IPS-NIHi11 (cell line): ENCODE measurements at places on chromosomes 12 and 14.
A peak's percentile ranks its signal among the peaks of the same experiment; 100 is the strongest.

- no peak for DNase-seq
Observed at GRCh38 chr12:121921066-121921465, 2.7 kb downstream of the CFAP251 start.

DNA sequence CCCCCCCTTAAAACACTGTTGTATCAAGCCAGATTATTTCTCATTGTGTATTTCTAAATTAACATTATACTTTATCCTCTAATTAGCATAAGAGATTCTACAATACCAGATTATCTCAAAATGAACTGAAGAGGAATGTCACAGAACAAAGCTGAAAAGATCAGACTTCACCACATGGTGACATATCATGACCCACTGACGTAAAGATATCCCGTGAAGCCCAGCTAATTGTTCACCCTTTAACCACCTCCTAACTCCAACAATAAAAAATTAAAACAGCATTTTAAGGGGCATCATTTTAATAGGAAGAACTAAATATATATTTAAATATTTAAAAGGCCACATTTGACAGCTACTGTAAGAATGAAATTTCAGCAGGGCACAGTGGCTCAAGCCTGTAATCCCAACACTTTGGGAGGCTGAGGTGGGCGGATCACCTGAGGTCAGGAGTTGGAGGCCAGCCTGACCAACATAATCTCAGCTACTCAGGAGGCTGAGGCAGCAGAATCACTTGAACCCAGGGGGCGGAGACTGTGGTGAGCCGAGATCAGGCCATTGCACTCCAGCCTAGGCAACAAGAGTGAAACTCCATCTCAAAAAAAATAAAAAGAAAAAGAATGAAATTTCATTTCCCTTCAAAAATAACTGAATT, 29.0 kb downstream of the CDK17 start:
- DNase-seq, result no peak

DNA sequence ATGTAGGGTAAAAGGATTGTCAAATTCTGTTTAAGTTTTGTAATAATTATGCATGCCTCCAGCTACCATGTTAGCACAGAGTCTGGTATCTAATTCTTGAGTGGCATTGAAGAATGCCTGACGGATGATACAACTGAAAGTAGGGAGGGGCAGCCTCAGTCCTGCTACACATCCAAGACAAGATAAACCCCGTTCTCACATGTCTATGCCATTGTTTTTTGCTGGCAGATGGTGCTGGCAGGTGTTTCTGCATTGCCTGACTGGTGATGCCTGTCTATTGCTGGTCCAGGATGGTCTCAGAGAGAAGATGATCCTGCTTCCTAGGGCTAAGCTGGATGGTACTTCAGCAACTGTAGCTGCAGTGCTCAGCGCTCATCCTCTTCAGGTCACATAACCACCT, 245.8 kb upstream of the NAV3 start:
- DNase-seq, result no peak

DNA sequence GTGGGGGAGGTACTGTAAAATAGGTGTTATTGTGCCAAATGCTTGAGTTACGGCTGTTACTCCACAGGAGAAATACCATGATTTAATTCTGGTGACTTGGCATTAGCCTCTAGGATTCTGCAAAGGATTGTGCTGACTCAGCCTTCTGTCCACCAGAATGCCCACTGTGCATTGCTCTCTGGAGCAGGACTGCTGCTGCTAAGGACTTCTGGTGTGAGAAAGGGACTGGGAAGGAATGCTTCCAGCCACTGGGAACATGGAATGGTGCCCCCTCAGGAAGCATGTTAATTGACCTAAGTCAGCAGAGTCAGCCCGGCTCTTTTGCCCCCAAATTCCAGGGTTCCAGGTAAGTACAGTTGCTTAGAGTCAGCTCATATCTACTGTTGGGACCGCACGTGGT, 32.9 kb downstream of the ZFHX2 start:
- peak; percentile 44 for DNase-seq

- DNase-seq, result no peak
Observed at GRCh38 chr14:92565718-92566115, 52.1 kb downstream of the RIN3 start.

DNA sequence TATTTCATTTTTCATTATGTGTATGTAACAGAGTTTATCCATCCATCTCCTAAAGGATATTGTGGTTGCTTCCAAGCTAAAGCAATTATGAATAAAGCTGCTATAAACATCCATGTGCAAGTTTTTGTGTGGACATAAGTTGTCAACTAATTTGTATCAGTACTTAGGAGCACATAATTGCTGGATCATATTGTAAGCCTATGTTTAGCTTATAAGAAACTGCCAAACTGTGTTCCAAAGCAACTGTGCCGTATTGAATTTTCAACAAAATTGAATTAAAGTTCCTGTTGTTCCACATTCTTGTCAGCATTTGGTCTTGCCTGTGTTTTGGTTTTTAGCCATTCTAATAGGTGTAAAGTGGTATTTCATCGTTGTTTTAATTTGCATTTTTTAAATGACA, 416.9 kb downstream of the SLC6A15 start:
- no peak for DNase-seq

- DNase-seq, result no peak
Observed at GRCh38 chr12:110917961-110918360, 2.4 kb downstream of the MYL2 start.

DNA sequence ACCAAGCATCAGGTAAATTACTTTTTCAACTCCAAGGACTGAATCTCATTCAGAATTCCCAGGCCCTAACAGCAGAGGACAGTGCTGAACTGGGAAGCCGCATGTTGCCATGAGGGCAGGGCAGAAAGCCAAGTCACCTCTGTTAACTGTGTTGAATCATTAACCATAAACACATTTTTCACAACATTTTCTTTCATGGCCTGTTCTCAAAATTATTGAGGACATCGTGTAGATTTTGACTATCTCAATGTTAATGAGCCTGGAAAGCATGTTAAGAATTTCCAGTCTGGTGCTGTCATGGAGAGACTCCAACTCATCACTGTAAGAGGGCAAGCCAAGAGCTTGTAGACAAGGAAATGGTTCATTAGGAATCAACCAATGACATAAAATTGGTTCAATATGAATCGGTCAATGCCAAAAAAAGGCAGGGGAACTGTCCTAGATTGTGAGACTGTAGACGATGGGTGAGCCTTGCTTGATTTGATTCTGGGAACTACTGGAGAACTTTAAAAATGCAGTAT, 33.7 kb downstream of the CPM start:
- DNase-seq, result no peak

DNA sequence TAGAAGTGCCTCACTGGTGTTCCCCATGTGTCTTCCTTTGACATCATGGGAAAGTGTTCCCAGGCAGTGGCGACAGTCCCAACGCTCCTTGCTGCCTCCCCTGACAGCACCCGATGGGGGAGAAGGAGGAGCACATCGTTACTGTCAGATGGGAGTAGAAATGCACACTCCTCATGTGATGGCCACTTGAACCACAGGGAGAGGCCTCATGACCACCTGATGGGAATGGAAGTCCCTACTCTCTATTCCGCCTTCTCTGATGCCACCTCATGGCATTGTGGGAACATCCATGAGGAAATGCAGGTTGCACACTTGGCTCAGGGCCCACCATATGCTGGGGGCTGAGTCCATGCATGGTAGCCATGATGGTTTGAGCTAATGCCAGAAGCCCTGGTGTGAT, 14.3 kb upstream of the CORO1C start:
- no peak for DNase-seq

DNA sequence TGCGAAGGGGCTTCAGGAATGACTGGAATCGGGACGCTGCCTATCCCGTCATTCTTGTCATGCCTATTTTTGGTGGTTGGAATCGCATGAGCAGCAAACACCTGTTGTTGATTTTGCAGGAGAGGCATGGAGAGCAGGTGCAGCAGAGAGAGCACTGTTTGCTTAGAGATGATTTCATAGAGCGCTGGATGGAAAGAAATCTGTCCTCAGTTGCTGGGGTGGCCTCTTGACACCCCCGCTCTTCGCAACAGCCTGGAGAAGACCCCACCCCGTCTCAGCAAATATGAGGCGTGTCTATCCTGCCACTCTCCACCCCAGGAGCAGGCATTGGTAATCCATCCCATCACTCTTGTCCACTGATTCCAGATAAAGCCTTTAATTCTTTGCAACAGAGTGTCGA, 19.3 kb upstream of the NCOR2 start:
- no peak for DNase-seq

- DNase-seq, result no peak
Observed at GRCh38 chr12:83313827-83314226, 627.1 kb downstream of the TMTC2 start.

DNA sequence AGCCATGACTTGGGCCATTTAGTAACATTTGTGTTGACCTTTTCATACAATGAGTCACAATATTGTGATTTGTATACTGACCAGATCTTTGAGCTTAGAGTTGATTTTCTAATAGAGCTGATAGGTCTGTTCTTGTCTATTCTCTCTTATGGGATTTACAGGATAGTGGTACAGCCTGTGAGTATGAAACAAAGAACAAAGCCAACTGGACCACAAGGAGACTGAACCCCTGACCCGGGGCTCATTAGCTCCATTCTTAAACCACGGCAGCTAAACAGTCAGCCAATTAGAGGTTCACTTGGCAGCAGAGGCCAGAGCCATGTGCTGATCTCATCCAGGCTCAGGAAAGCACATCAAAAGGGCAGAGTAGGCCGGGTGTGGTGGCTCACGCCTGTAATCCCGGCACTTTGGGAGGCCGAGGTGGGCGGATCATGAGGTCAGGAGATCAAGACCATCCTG, 59.1 kb upstream of the GNPNAT1 start:
- no peak for DNase-seq

DNA sequence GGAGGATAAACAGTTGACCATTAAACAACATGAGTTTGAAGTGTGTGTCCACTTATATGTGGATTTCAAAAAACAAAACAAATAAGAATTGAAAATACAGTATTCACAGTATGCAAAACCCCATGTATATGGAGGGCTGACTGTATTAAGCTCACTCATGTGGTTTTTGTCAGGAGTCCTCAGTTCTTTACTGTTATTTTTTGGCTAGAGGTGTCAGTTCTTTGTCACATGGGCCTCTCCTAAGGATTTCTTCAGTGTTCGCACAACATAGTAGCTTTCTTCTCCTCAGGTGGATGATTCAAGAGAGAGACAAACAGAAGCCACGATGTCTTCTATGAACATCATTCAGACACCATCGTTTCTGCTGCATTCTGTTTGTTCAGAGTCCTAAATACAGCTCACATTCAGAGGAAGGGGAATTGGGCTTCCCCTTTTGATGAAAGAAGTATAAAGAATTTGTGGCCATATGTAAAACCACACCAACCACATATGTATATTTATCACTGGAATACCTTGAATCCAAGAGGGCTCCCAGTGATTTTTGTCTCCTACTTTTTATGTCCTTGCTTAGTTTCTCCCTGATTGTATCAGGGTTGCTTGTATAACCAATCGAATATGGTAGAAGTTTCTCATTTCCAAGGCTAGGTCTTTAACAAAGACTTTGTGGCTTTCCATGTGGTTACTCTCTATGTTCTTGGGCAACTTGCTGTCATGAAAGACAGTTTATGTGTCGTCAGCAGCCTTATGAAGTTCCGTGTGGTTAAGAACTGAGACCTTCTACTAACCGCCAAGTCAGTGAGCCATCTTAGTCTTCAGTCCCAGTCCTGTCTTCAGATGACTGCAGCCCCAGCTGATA, 18.9 kb downstream of the MNAT1 start:
- no peak for DNase-seq

DNA sequence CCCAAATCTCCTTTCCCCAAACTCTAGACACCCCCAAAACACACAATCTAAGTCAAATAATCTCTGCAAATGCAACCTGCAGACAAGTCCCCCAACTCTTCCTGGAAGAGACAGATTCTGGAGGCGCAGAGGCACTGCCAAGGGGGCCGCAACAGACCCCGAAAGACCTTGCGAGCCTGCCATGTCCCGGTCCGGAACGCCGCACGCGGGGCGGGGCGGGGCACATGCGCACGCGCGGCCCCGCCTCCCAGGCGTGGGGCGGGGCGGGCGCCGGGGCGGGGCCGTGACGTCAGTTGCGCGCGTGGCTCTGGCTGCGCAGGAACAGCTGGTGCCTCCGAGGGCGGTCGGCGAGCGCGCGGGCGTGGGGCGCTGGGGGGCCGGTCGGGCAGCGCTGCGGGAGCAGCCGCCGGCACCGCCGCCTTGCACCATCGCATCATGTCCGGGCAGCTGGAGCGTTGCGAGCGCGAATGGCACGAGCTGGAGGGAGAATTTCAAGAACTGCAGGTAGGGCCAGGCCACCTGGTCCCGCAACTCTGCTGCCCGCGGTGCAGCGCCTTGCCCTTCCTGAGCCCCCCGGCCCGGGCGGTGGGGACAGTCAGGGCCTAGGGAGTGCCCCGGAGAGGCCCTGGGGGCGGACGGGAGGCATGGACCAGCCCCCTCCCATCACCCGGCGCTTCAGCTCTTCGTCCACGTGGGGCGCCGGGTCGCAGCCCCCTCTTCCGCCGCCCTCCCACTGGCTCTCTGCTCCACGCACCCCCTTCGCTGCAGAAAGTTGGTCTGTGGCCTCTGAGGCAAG, at the start of gene TMEM120B:
Gene TMEM120B, plus strand, starts transcription at position 292 of the 796 bp plus-strand sequence. Its CDS starts 144 bp downstream, at position 436.
- DNase-seq, result peak; percentile 94

DNA sequence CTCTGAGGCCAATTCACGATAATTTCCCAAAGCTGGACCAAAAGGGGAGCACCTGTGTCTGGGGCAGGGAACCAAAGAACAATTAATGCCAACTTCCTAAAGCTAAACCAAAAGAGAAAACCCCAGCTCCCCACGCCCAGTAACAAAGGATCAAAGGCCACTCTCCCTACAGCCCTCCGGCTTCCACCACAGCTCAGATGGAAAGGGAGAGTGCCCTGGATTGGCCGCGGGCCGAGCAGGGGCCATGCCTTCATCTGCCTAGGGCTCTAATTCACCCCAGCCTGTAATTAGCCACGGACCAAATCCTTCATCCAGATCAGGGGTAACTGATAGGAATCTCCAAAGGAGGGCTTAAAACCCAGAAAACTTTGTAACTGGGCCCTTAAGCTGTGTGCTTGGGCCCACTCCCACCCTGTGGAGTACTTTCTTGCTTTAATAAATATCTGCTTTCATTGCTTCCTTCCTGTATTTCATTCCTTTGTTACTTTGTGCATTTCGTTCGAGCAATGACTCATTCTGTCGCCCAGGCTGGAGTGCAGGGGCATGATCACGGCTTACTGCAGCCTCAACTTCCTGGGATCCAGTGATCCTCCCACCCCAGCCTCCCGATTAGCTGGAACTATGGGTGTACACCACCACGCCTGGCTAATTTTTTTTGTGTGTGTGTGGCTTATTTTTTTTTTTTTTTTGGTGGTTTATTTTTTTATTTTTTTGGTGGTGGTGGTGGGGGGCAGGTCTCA, 65.5 kb upstream of the PPP4R3A start:
- no peak for DNase-seq

- no peak for DNase-seq
Observed at GRCh38 chr12:132238488-132238854, 90.9 kb downstream of the GALNT9 start.

GRCh38 chr14:22502551-22502950, 86.5 kb downstream of the DAD1 start:
- no peak for DNase-seq

DNA sequence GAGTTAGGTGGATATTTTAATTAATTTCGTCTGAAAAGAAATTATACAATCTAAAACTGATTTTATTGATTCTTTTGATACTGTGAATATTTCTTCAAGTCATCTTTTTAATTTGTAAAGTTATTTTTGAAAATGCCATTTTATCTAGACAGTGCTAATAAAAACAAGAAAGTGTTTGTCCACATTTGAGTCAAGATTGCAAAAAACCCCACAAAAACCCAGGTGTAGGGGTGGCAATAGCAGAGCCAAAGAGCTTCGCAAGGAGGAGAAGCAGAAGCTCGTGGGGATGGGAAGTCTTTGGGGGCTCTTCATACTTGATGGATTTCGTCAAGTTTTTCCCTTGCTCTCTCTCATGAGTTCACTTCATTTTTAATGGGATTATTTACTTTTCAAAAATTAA, 6.0 kb downstream of the RNASE6 start:
- DNase-seq, result no peak
